Activated T-helper 2 cell treated with anti-CD3 and anti-CD28 coated beads, Interferon-gamma antibody, Interleukin-2, Interleukin-4, amounts not matched to agents 10 μg/mL and 5 μg/mL and 100 μg/mL, durations not matched to agents 14 hours and 24 hours and 36 hours (primary cell): ENCODE measurements at places on chromosomes 7 and 10.

DNA sequence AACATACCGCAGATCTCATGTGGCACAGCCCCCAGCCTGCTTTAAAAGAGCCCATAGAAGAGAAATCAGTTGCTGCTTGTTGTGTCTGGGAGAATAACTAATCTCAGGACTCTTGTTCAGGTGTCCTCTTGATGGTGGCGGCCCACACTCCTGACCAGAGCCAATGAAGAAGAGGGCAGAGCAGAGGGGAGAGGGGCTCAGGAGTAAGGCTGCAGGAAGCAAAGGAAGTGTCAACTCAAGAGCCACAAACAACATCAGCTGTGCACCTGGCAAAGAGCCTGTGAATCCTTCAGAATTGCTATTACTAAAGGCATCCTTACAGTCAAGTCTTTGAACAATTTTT lies 59.8 kb upstream of the PTN start:
- no peak for DNase-seq

DNA sequence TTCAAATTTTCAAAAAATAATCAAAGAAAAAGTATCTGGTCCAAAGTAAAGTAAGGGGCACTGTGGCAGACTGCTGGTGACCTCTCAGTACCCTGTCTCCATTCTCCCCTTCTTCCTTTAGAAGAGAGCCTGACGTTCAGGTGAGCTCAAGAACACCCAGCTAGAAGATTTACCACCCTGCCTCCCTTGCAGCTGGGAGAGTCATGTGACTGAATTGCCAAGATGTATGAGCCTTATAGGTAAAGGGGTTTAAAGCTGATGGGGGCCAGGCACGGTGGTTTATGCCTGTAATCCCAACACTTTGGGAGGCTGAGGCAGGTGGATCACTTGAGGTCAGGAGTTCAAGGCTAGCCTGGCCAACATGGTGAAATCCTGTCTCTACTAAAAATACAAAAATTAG lies 86.3 kb upstream of the NANOS1 start:
- DNase-seq = no peak

GRCh38 chr7:152173372-152174070 lies 148.0 kb downstream of the GALNT11 start:
- no peak for DNase-seq

DNA sequence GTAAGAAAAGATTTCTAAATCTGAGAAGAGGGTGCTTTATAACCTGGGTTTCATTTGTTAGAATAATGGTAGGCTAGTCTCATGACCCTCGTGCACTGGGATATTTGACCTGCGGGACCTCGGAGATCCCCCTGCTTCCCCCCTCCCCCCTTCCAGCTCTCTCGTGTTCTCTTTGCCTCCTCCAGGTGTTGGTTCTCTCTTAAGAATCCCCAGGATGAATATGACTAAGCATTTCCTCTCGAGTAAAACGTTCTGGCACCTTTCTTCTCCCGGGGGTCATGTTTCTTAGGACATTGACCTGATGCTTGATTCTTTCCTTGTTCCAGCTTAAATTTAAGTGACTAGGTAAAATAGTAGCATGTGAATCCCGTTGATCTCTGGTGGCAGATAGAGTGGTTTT lies 71.2 kb downstream of the SHH start:
- no peak for DNase-seq

GRCh38 chr7:133542209-133542780 lies 289.4 kb downstream of the EXOC4 start:
- DNase-seq = no peak

GRCh38 chr7:16023046-16023445 lies 336.6 kb upstream of the MEOX2 start:
- DNase-seq = no peak

DNA sequence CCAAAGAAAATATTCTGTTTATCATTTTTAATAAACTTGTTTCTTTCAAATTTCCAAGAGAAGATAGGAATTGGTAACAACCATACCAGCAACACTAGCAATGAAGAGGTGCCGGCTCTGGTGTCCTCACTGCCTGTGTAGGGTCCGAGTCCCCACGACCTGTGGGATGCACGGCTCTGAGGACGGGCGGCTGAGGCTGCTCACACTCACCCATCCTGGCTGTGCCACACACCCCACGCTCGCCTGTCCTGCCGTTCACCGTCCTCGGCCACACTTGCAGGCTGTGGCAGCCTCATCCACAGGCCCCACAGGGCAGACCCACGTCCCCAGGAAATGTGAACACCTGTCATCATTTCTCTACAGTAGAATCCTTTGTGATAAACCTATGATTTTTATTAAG lies 48.2 kb upstream of the DPYSL4 start:
- DNase-seq = no peak

GRCh38 chr7:111184987-111185386 lies 94.1 kb downstream of the LRRN3 start:
- no peak for DNase-seq

DNA sequence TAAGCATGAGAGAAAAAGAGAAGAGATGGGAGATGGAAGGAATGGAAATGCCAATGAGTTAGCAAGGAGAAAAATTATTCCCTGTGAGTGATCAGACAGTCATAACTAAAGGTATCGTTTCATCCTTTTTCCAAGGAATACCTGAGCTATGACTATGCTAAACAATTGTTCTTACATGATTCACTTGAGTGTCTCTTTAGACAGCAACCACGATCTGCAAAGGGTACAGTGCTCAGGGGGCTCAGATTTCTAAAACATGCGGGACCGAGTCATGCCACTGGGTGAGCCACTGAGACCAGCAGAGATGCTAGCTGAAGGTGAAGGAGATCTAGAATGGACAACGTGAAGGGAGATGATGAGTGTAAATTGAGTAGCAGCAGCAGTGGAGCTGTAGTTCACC lies 78.0 kb upstream of the CTTNBP2 start:
- DNase-seq = no peak

DNA sequence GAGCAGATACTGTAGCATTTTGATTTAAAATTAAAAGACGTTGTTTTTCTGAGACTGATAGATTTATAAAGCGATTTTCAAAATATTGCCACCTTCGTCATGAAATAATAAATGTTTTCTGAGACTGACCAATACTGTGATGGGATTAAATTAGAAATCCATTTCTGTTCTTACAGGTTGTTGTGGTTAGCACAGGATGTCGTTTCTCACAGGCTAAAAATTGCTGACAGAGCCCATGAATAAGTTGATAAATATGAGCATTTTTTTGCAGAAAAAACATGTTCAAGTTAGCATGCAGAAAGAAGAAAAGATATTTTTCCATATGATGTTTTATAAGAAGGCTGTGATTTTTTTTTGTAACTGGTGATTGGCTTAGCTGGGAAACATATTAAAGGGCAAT lies 66.8 kb downstream of the POU6F2 start:
- no peak for DNase-seq

GRCh38 chr7:91156316-91157185 lies 107.7 kb upstream of the FZD1 start:
- DNase-seq = no peak

DNA sequence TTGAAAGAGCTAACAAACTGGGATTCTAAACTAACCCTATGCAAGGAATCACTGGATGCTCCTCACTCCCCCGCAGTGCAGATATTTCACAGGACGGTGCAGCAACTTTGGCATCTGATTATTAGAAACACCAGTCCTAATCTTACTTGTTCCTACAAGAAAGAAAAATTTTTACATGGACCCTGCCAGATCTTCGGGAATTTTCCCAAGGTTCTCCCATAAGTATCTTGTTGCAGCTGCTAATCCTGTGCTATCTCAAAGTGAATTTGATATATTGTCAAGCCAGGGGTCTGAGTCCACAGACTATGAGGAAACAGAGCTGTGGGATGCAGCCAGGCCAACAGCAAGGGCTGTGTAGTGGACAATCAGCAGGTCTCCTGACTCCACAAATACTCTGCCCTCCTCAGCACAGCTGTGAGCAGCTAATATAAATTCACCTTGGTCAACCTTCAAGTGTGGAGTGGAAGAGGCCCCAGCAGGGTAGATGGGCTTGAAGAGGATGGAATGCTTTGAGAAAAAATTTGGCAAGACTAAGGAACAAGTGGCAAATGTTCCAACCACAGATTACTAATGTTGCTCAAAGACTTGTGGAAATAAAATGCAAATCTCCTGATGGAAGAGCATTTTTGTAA lies 25.6 kb downstream of the VSTM4 start:
- no peak for DNase-seq

- DNase-seq = no peak
These were observed 161.8 kb downstream of the NRF1 start for GRCh38 chr7:129773328-129773731.

DNA sequence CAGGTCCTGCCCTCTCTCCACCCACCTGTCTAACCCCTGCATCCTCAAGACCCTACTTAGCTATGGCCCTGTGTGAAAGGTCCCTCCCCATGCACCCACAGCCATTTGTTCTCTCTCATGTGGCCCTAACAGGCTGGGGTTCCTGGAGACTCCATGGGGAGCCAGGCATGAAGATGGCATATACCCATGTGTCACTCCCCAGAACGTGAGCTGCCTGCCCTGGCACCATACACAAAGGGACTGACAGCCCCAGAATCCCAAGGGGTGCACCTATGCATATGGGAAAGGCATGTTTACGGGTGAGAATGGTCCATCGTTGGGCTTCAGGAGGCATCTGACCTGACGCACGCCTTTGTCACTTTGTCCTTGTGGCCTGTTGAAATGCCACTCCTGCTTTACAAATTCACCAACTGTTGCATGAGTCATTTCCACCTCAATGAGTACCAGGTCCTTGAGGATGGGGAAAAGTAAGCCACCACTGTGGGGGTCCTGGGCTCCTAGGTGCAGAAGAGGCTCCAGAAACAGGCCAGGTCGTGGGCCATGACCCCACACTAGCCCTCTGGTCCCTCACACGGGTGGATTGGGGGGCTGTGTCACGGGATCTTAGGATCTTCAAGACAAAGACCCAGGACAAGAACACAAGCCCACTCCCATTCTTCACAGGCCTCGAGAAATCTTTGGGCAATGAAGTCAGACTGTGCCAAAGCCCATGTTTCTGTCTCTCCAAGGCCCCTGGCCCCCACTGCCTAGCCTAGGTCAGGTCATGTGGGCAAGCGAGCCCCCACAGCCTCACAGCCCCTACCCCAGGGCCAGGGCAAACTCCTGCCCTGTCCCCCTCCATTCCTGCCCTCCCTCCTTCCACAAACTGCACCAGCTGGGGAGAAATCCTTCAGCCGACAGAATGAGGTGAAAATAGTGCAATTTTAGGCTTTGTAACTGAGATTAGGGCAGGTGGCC lies 8.6 kb downstream of the GPRIN2 start:
- no peak for DNase-seq
